ENCODE measurements at places on chromosomes 16 and 17.

DNA sequence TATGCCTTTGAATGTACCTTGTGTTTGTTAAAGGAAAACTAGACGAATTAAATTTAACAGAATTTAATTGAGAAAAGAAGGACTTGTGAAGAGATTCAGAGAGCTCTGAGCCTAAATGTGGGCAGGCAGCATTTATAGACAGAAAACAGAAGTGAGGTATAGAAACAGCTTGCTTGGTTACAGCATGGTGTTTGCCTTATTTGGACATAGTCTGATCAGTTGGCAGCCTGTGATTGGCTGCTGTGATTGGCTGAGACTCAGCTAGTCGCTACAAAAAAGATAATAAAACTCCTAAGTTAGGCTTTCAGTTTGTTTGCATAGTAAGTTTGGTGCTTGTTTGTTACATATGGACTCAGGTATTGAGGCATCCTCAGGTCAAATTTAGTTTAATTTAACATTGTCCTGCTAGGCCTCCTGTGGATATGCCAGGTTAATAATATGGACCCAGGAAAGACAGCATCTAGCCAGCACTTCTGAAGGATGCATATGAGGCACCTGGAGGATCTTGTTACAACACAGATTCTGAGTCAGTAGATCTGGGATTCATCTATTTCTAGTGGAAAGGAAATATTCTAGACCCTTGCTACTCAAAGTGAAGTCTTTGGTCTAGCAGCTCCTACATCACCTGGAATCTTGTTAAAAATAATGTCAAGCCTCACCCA lies 43.4 kb downstream of the SLFN5 start:
- DNase-seq = no peak

DNA sequence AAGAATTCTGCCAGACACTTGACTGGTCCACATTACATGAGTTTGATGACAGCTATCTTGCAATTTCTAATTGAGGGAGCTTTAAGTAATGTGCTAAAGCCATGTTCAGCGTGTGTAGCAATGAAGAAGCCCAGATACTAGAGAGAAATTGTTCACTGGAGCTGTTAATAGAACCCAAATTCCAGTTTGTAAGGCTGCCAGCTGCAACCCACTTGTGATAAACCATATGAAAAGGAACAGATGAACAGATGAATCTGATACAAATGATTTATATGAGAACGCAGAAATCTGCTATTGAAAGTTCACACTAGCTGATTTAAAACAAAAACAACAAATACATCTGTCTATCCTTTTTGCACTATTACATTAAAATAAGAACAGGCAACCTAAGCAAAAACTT lies 6.2 kb downstream of the NACA2 start:
- DNase-seq = no peak

GRCh38 chr17:8806926-8807550 lies 7.9 kb upstream of the MFSD6L start:
- no peak for DNase-seq

DNA sequence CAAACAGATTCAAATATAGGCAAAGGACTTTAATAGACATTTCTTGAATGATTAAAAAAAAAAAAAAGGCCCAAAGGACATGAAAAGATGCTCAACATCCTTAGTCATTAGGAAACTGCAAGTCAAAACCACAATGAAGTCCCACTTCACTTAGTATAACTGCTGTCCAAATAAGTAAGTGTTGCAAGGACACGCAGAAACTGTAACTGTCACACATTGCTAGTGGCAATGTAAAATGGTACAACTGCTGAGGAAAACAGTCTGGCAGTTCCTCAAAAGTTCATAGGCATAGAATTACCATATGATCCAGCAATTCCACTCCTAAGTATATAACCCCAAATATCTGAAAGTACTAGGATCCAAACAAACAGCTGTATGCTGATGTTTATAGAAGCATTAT lies 112.7 kb downstream of the BRIP1 start:
- no peak for DNase-seq

GRCh38 chr16:77960766-77961165 lies 61.6 kb upstream of the CLEC3A start:
- DNase-seq = no peak

DNA sequence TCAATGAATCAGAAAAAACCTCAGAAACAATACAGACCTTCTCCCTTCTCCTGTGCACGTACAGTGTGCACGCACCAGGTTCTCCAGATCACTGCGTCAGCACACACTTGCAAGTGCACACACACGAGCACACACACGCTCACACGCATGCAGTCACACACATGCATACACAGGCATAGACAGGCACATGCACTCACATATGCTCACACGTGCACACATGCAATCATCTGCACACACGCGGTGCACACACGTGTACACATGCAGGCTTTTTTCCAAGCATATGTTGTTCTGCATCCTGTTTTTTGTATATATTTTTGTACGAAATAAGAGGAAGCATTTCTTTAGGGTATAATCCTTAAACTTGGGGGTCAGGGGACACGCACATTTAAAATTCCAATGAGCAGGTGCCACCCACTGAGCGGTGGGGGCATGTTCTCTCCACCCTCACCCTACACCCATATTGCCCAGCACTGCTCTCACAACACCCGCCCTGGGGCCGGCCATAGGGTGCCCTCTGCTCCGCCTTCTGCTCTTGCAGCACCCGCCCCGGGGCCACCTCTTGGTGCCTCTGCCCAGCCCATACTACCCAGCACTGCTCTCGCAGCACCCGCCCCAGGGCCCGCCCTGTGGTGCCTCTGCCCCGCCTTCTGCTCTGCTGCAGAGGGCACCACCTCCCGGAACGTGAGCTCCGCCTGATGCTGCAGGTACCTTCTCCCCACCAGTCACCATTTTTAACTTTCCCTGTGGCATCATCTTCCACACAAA lies 20.9 kb downstream of the KLHDC4 start:
- no peak for DNase-seq

DNA sequence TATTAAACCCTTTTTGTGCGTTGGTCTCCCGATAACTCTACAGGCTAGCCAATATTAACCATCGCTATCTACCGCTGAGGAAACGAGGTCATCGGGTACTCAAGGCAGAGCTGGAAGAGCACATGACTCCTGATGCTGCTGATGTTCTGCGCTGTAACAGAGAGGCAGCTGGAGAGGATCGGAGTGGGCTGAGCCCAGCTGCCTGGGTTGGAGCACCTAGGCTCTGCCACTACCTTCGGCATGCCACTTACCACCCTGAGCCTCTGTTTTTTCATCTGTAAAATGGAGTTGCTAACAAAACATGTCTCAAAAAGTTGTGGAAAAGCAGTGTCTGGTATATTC lies 432 bp upstream of the SLC46A1 start:
- no peak for DNase-seq

All from stimulated activated CD4-positive, alpha-beta T cell treated with anti-CD3 and anti-CD28 coated beads, Interleukin-1b, Interleukin-23, amount 100 ng/mL, for 1 hour (primary cell).